ENCODE measurements at places on chromosomes 13 and 19.

DNA sequence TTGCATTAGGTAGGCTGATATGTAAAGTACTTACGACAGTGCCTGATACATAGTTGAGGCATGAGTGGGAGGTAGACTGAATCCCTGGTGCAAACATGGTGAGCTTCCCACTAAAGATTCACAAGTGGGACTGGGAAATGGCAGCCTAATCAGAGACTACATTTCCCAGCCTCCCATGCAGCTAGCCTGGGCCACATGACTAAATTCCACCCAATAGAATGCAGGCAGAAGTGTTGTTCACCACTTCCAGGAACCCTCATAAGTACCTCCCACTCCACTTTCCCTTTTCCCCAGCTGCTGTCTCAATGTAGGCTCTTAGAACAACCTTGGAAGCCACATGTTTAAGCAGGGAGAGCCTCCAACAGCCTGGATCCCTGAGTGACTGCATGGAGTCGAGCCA, 104.9 kb downstream of the CACNA1A start:
- DNase-seq = no peak

- no peak for DNase-seq
These were observed 2.5 kb upstream of the CRLF1 start for GRCh38 chr19:18608805-18609716.

GRCh38 chr13:50991579-50992521, 82.3 kb downstream of the RNASEH2B start:
- no peak for DNase-seq

GRCh38 chr19:38538386-38538785, 79.4 kb downstream of the MAP4K1 start:
- no peak for DNase-seq

GRCh38 chr13:112637017-112637801, 49.3 kb upstream of the TUBGCP3 start:
- DNase-seq = no peak

All from head of caudate nucleus (tissue), 42 donors.